Activated T-helper 1 cell treated with anti-CD3 and anti-CD28 coated beads, Interleukin-12 subunit alpha, Interleukin-12 subunit beta, Interleukin-2, Interleukin-4 antibody, amounts not matched to agents 30 ng/mL and 10 ng/mL and 1 ng/mL, durations not matched to agents 14 hours and 24 hours and 36 hours (primary cell): ENCODE measurements at places on chromosomes 5 and 9. TPM values are rescaled to one million over a fixed set of nuclear protein-coding genes. Genes with fewer than 3 reads are reported as not detected.

DNA sequence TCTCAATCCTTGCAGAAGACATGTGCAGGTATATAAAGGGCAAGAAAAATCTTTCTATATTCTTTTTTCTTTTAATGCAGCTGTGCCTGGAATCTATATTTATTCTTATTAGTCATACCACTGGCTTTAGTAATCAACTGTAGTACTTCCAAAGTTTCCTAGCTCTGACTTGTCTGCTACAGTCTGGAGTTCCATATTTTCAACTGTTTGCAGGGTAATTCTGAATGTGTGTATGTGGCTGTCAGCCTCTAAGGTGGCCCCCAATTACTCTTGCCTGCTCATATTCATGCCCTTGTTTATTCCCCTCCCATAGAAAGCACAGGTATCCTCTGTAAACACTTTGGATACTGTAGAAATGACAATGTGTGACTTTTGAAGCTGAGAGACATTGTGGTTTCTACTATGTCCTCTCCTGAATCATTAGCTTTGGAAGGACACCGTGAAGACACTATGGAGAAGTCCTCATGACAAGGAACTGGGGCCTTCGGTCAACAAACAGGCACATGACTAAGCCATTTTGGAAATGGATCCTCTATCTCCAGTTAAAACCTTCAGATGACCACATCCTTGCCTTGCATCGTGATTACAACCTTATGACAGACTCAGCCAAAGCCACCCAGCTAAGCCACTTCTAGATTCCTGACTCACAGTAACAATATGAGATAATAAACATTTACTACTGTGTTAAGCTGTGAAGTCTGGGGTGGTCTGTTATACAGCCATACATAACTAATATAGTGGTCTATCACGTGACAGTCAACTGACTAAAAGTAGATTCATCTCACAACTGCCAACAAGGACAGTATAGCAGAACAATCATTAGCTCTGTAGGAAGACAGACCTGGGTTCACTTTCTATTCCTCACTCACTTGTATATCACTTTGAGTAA, 49.5 kb upstream of the SUSD1 start:
- no peak for DNase-seq

DNA sequence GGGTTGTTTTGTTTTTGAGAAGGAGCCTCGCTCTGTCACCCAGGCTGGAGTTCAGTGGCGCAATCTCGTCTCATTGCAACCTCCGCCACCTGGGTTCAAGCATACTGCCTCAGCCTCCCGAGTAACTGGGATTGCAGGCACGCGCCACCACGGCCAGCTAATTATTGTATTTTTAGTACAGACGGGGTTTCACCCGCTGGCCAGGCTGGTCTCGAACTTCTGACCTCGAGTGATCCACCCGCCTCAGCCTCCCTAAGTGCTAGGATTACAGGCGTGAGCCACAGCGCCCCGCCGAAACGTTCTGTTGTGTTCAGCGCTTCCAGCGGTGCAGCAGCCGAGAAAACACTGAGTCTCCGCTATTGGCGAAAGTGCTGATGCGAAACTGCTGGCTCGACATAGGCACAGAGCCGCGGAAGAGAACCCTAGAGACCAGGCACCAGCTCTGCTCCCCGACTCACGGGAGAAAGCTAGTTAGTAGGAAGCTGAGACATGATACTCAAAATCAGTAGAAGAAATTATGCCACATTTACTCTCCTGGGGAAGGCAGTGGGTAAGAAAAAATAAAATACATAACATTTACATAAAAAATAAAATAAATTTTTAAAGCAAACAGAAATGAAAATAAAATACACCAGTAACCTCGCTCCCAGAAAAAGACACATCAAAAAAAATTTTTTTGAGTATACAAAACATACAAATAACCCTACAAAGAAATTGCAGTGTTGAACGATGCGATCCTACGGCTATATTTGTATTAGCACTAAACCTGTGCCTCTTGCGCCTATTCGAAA, 31.6 kb downstream of the ANXA2R start:
- DNase-seq = peak; percentile 86

TRPM3 gene
- not detected in 2 replicates for total RNA-seq

GRCh38 chr5:1889321-1890065, 6.8 kb upstream of the IRX4 start:
- DNase-seq = no peak

GRCh38 chr9:92188969-92189781, 74.0 kb upstream of the SPTLC1 start:
- no peak for DNase-seq

- no peak for DNase-seq
Observed at GRCh38 chr9:125525921-125526631, 180.9 kb downstream of the MAPKAP1 start.

LAMC3 gene
- 0.05 TPM in 2 replicates for total RNA-seq

- DNase-seq = no peak
Observed at GRCh38 chr5:95272316-95272929, 12.5 kb downstream of the MCTP1 start.

GRCh38 chr5:15823398-15823797, 323.4 kb downstream of the FBXL7 start:
- no peak for DNase-seq

GRCh38 chr9:77647267-77648233, 572 bp downstream of the GNA14 start:
- DNase-seq = no peak

GRCh38 chr9:6944093-6944551, 186.3 kb downstream of the KDM4C start:
- no peak for DNase-seq

GRCh38 chr9:110064803-110065202, 143.2 kb downstream of the C9orf152 start:
- DNase-seq = no peak

GRCh38 chr5:78568212-78568611, 80.4 kb downstream of the LHFPL2 start:
- no peak for DNase-seq

- DNase-seq = no peak
Observed at GRCh38 chr9:2966565-2967300, 122.8 kb upstream of the PUM3 start.

GCNT1 gene
- 11.6 and 13.1 TPM in 2 replicates for total RNA-seq

GRCh38 chr5:121285801-121286521, 565.7 kb upstream of the FTMT start:
- DNase-seq = no peak

DNA sequence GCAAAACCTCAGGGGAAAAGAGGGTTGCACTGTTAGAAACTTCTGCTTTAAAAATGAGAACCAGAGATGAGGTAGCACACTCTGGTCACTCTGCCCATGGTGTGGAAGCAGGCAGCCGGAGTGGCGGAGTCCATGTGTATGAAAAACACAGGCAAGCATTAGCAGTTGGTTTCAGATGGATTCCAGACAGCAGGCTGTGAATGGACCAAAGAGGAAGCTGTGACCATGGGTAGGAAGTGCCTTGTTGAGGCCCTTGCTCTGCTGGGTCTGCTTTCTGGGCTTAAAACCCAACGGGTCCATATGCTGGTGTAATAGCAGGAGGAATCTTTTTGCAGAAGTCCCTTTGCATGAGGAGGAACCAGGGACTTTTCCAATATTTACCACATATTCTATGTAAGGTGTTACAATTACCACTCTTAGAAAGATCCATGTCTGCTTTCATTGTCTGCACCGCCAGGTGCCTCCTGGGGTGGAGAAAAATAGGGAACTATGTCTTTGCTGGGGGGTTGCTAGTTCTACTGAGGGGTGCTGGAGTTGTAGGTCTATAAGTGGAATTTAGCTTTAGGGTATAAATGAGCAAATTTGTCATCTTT, 77.0 kb downstream of the ANKRD55 start:
- no peak for DNase-seq

DNA sequence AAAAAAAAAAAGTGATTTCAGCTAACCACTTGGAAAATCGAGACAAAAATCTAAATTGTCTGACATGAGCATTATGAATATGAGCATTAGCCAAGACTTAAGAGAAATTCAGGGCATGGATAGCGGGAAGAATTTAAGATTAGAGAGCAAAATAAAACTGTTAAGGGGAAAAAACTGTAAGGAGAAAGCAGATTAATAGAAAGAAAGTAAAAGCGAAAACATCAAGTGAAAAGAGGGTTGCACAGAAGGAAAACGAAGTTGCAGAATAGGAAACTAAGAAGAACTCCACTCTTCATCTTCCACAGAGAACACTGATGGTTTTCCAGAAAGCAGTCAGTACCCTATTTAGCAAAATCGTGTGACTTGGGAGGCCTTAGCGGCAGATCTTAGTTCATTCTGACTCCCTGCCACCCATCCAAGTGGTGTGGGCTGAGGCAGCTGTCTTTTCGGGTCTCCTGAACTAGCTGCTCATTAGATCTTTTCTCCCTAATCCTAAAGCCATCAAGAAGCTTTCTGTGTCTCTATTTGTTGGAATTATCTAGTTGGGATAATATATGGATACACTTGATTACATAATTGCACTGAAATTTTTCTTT, 3.7 kb downstream of the NIM1K start:
- no peak for DNase-seq

PCDHA5 gene
- total RNA-seq = not detected in 2 replicates

DNA sequence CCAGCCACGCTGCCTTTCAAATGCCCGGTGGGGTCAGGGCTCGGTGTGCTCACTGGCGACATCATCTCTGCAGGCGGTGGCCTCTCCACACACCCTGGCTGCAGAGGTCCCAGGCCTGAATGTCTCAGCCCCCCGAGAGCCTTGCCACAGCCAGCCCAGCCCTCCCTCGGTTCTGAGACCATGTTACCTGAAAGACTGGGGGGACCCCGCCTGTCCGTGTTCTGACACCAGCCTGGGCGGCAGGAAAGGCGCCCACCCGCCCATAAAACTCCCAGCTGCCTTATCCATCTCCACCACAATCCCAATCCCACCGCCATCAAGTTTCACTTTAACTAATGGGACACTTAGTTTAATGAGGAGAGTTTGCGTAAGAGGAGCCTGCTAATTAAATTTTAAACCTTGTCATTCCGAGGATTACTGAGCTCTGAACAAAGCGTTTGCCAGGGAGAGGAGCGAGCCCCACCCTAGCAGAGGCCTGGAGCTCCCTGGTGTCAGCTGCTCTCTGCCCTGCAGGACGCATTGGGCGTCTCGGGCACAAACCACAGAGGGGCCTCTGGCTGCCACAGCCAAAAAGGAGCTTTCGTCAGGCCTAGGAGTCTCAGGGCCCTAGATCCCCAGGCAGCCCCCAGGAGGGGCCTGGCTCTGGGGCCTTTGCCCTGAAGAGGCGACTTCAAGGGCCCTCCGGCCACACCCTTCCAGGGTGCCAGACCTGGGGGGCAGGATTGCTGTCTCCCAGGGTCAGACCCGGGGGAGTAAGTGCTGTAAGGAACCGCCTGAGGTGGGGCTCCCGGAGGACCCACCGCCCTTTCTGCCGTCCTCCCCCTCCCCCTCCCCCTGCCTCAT, 15.3 kb downstream of the LHX3 start:
- DNase-seq = no peak

MEIKIN gene
- not detected in 2 replicates for total RNA-seq

FOXD1 gene
- 0.13 and 0.15 TPM in 2 replicates for total RNA-seq

- DNase-seq = no peak
Observed at GRCh38 chr9:81627481-81627880, 61.9 kb downstream of the TLE1 start.

GRM6 gene
- total RNA-seq = not detected in 2 replicates

GRCh38 chr9:27471789-27472188, 52.3 kb upstream of the IFNK start:
- DNase-seq = no peak

ACTBL2 gene
- total RNA-seq = not detected in 2 replicates

DNA sequence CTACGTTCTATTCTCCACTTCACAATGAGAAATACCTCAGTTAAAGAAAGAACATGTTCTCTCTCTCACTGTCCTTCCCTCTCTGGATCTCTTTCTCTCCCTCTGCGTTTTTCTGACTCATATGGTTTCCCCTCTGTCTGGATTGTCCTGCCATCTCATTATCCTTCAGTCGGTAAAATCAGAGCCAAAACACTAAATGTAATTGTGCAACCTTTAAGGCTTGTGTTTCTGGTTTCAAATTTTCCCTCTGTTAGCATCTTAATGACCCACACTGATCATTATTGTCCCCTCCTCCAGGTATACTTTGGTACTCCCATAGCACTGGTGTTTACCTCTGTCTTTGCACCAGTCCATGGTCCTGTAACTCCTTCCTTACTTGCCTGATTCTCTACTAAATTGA, 509.4 kb upstream of the C9orf72 start:
- no peak for DNase-seq

DNA sequence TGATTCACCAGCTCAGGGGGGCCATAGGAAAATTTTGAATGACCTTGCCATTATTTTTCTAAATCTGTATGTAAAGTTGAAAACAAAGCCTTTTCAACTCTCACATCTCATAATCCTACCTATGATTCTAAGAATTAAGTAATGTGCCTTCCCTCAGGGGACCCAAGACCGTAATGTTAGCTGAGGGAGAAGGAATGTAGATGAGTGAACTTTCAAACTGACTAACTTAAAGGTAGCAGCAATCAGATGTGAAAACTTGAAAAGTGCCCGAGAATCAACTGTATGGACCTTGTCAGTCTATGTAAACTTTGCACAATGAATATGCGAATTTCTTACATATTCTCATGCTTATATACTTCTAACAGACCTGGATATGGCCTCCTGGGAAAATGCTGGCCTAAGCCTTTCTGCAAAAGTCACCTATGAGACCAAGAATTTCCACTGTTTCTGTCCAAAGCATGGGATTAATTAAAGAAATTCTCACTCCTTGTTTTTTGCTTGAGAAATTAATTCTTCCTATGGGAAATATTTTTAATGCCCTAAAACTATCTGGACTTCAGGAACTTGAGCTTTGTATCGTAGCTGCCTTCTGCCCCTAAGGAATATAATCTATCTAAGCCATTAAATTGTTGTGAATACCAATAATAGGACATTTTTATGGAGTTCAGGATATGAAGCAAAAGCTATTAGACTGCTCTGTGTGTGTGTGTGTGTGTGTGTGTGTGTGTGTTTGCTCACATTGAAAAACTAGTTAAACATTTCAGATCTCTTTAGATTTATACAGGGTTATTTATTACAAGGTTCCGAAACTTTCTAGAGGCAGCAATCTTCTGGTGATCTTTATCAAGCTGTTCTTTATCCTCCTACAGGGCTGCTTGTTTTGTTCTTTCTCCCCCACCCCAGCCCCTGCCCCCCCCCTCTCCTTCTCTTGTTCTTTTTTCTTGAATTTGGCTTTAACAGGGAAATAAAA, 169.1 kb upstream of the CLINT1 start:
- no peak for DNase-seq

SLC1A3 gene
- total RNA-seq = not detected in 2 replicates

- no peak for DNase-seq
Observed at GRCh38 chr5:4020400-4020799, 424.8 kb downstream of the IRX1 start.

- DNase-seq = no peak
Observed at GRCh38 chr9:131289301-131290035, at the start of gene PLPP7. Gene PLPP7, plus strand, starts transcription at chr9:131289723. Its CDS starts 275 bp downstream, at chr9:131289998.

SV2C gene
- 0.05 TPM in 1 of 2 replicates, not detected in the other for total RNA-seq
